ENCODE measurements at places on chromosomes 1 and 21. TPM values are rescaled to one million over a fixed set of nuclear protein-coding genes. Genes with fewer than 3 reads are reported as not detected.

Gene FCRL1
- total RNA-seq = 0.19 TPM

Gene S100A9
- 276 TPM for total RNA-seq

GRCh38 chr21:46636181-46636512 is 673 bp downstream of the PRMT2 start:
- no peak for DNase-seq

DNA sequence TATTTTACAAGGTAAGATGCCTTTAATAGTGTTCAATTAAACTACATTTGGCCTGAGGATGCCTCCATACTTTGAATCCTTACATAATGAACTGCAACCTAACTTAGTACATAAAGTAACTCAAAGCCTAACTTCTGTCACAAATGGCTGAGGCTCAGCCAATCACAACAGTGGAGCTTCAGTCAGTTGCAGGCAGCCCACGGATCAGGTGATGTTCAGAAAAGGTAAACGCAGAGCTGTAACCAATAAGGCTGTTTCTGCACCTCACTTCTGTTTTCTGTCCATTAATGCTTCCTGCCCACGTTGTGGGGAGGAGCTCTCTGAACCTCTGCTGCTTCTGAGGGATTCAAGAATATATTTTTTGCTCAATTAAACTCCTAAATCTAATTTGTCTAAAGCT is 94.8 kb upstream of the KIAA0040 start:
- no peak for DNase-seq

GRCh38 chr1:117044217-117044616 is 15.9 kb upstream of the TTF2 start:
- DNase-seq = no peak

DNA sequence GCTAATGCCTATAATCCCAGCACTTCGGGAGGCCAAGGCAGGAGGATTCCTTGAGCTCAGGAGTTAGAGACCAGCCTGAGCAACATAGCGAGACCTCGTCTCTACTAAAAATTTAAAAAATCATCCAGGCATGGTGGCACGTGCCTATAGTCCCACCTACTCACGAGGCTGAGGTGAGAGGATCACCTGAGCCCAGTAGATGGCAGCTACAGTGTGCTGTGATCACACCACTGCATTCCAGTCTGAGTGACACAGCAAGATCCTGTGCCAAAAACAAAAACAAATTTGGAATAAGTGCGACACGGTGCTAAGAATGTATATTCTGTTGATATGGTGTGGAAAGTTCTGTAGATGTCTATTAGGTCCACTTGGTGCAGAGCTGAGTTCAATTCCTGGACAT is 15.1 kb downstream of the USP33 start:
- DNase-seq = no peak

Data from aorta (tissue), 5 donors.